Testis (tissue), 5 donors: ENCODE measurements at places on chromosomes 11 and 22.
A peak's percentile ranks its signal among the peaks of the same experiment; 100 is the strongest.

DNA sequence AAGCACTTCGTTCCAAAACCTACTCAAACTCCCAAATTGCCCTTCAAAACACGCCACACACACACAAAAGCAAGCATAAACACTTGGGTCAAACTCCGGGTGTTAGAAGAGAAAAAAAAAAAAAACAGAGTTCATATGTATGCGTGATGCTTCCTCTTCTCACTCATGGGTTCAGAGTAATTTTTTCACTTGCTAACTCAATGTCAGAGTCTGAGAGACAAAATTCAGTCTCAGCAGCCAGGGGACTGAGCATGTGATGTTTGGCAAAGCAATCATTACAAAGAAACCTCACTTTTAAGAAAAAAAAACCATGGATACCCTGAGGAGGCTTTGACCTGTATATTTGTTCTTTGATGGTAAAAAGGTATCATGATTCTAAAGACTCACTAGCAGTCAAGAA is 461.7 kb downstream of the NTM start:
- H3K4me3 ChIP-seq: no peak overlapping the region
- H3K27me3 ChIP-seq: no peaks in the 10 kb centered on the region
- H3K27ac ChIP-seq: no peak overlapping the region
- H3K36me3 ChIP-seq: no peaks in the 10 kb centered on the region

DNA sequence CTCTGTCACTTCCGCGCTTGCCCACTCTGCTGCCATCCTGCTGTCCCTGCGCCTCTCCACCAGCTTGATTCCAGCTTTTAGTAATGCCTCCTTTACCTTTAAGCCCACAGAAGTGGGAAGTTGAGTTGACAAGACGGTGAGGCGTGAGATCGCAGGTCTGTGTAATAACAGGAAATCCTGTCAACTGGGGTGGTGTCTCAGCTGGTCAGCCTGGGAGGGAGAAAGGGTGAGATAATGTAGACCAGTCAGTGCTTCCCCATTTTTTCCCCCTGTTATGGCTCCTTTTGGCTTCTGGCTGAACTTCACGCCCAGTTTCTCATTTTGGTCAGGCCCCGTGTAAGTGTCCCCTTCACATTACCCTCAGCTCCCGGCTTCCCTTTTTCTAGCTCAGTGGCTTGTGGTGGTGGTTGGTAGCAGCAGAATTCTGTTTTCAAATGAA is 98.9 kb downstream of the TRAF6 start:
- peaks cover 7% of the 10 kb centered on the region for H3K4me1 ChIP-seq
- H3K27ac ChIP-seq: no peak overlapping the region
- H3K4me3 ChIP-seq: no peak overlapping the region
- no peaks in the 10 kb centered on the region for H3K27me3 ChIP-seq
- DNase-seq: peak; percentile 19

- peak overlapping the region; percentile 92 for H3K27ac ChIP-seq
- H3K36me3 ChIP-seq: no peaks in the 10 kb centered on the region
- H3K4me1 ChIP-seq: peaks cover 30% of the 10 kb centered on the region
Measured at GRCh38 chr11:64745189-64745520, 1.2 kb upstream of the RASGRP2 start.

- H3K36me3 ChIP-seq: no peaks in the 10 kb centered on the region
- no peaks in the 10 kb centered on the region for H3K27me3 ChIP-seq
- DNase-seq: no peak
- H3K27ac ChIP-seq: no peak overlapping the region
- H3K4me3 ChIP-seq: no peak overlapping the region
Measured at GRCh38 chr22:39353346-39353745, 3.6 kb downstream of the SYNGR1 start.

DNA sequence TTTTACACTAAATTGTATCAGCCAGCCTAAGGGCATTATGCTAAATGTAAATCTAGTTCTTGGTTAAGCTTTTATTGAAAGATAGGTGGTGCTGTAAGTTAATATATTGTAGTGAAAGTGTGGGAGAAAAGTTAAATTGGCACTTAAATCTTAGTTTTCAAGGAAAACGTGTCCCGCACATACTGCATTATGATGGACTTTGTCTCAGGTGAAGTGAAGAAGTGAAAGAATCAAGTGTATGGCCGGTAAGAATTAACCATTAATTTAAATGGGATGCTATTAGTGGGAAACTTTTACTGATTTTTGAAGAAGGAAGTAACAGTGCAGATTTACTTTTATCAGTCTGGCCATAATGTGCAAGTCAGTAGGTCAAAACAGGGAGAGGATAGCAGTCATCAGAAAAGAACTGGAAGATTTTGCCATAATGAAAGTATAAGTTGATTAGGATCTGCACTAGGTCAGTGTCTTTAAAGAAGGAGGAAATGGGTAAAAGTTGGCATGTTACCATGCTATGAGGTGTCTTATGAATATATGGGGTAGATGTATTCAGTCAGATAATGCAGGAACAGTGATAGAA is 81.6 kb downstream of the PDHX start:
- no peak overlapping the region for H3K27ac ChIP-seq
- H3K4me1 ChIP-seq: no peaks in the 10 kb centered on the region
- no peaks in the 10 kb centered on the region for H3K36me3 ChIP-seq
- no peak for DNase-seq

DNA sequence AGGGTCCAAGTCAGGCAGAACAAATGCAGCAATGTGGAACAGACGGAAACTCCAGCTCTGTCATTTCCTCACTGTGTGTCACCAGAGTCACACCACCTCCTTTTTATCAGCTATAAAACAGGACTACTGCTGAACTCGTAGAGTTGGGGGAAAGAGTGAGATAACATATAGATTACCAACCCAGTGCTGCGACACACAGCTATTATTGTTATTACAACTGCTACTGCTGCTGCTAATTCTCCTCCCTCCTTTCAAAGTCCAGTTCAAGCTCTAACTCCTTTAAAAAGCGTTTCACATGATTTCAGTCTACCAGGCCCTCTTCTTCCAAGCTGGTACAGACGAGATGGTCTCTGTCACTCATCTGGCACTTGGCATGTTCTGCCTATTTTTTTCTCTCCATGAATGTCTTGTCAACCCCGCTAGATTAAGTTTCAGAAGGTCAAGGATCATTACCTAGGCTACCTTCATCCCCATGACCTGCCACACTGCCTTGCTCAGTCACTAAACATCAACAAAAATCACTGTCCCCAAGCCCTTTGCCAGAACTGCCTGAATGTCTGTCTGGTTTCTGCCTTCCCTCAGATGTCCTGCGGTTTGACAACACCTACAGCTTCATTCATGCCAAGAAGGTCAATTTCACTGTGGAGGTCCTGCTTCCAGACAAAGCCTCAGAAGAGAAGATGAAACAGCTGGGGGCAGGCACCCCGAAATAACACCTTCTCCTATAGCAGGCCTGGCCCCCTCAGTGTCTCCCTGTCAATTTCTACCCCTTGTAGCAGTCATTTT is 3.7 kb upstream of the MTFP1 start:
- DNase-seq: no peak
- no peaks in the 10 kb centered on the region for H3K27me3 ChIP-seq
- H3K27ac ChIP-seq: peak overlapping the region; percentile 94
- H3K4me1 ChIP-seq: peaks cover 54% of the 10 kb centered on the region

DNA sequence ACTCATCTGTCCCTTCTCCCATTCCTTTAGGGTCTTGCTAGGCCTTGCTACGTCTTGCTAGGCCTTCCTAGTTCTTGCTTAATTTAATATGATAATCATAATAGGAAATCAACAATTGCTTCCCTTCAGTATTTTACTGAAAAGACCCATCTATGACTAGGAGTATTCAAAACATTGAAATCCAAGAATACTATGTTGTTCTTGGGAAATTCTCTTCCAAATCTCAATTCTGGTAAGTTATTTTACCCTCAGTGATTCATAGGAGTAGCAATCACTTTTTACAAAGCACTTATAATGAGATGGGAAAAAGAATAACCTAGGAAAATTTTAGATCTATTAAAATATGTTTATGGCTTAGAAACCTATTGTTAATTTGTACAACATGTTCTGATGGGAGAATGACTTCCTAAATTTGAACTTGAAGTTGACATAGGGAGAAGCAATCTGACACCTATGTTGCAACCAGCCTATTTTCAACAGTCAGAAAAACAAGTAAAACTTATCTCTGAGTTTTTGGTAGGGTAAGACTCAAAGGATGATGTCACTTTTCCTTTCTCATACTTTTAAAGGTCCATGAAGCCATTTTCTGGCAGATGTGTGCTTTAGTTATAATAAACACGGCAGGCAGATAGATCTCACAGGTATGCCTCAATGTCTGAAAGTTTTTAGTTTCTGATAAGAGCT is 29.5 kb upstream of the HIPK3 start:
- H3K4me3 ChIP-seq: no peak overlapping the region
- peak overlapping the region; percentile 44 for H3K27ac ChIP-seq
- H3K27me3 ChIP-seq: no peaks in the 10 kb centered on the region
- H3K4me1 ChIP-seq: no peaks in the 10 kb centered on the region
- H3K36me3 ChIP-seq: no peaks in the 10 kb centered on the region
- DNase-seq: no peak

DNA sequence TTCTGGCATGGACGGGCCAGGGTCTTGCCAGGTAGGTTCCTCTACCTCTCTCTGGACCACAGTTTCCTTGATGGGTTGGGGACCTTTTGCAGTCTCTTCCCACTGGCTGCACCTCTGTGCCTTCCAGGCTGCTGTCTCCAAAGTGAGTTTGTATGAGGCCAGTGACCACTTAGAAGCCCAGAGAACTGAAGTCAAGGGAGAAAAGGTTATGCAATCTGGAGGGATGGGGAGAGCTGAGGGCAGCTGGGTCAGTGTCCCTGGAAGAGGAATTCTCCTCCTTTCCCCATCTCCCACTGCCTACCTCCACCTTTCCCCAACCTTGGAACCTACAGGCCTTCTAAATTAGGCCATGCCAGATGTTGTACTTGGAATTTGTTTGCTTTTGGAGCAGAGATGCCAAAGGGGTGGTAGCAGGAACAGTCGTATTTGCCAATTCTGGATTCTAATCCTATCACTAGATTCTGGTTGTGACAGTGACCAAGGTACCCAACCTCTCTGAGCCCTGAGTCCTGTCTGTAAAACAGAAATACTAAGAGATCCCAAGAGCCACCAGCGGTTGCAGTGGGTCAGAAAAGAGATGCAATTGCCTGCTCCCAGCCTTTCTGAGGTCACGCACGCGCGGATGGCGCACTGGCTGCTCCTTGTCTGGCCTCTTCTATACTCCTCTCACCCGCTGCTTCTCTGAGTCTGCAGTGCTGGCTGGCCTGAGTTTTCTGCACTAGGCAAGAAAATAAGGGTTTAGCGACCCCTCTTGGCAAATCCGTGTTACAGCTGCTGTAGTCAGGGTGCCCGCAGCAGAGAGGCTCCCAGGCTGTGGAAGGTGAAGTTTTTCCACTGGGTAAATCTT is 10.7 kb upstream of the ACCSL start:
- H3K36me3 ChIP-seq: no peaks in the 10 kb centered on the region
- peak; percentile 94 for DNase-seq
- H3K4me1 ChIP-seq: peaks cover 22% of the 10 kb centered on the region
- H3K27me3 ChIP-seq: no peaks in the 10 kb centered on the region

- H3K27me3 ChIP-seq: no peaks in the 10 kb centered on the region
- no peaks in the 10 kb centered on the region for H3K4me1 ChIP-seq
- no peak for DNase-seq
- no peak overlapping the region for H3K27ac ChIP-seq
- H3K36me3 ChIP-seq: no peaks in the 10 kb centered on the region
Measured at GRCh38 chr11:75845324-75845723, 30.3 kb downstream of the UVRAG start.

DNA sequence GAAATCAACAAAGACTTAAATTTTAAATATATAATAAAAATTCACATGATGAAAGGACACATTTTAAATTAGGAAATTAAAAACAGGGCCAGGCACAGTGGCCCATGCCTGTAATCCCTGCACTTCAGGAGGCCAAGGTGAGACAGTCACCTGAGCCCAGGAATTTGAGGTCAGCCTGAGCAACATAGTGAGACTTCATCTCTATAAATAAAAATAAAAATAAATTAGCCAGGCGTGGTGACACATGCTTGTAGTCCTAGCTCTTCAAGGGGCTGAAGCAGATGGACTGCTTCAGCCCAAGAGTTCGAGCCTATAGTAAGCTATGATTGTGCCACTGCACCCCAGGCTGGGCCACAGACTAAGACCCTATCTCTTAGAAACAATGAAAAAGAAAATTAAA is 29.3 kb downstream of the RRAS2 start:
- no peak overlapping the region for H3K27ac ChIP-seq
- H3K36me3 ChIP-seq: no peaks in the 10 kb centered on the region
- no peak overlapping the region for H3K4me3 ChIP-seq
- H3K27me3 ChIP-seq: no peaks in the 10 kb centered on the region
- no peak for DNase-seq

GRCh38 chr11:118115048-118115447 is 28.3 kb upstream of the SMIM35 start:
- no peaks in the 10 kb centered on the region for H3K36me3 ChIP-seq
- no peaks in the 10 kb centered on the region for H3K27me3 ChIP-seq
- DNase-seq: no peak
- H3K4me1 ChIP-seq: no peaks in the 10 kb centered on the region

DNA sequence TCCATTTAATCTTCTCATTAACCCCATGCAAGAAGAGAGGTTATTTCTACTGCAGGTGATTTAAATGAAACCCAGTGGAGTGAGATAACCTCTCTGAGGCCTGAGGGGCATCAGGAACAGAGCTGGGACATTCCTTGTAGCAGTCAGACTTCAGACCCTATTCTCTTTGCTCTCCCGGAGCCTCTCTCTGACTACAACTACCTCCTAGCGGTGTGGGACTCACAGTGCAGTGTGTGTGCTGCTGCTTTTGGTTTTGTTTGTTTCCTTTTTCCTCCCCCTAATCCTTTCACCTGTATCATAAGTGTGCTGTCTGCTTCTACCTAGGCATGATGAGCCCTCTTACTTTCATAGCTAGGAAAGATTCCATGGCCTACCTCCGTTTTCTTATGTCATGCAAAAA is 769.6 kb downstream of the NTM start:
- H3K36me3 ChIP-seq: no peaks in the 10 kb centered on the region
- no peak for DNase-seq
- no peak overlapping the region for H3K27ac ChIP-seq
- no peak overlapping the region for H3K4me3 ChIP-seq
- no peaks in the 10 kb centered on the region for H3K4me1 ChIP-seq

DNA sequence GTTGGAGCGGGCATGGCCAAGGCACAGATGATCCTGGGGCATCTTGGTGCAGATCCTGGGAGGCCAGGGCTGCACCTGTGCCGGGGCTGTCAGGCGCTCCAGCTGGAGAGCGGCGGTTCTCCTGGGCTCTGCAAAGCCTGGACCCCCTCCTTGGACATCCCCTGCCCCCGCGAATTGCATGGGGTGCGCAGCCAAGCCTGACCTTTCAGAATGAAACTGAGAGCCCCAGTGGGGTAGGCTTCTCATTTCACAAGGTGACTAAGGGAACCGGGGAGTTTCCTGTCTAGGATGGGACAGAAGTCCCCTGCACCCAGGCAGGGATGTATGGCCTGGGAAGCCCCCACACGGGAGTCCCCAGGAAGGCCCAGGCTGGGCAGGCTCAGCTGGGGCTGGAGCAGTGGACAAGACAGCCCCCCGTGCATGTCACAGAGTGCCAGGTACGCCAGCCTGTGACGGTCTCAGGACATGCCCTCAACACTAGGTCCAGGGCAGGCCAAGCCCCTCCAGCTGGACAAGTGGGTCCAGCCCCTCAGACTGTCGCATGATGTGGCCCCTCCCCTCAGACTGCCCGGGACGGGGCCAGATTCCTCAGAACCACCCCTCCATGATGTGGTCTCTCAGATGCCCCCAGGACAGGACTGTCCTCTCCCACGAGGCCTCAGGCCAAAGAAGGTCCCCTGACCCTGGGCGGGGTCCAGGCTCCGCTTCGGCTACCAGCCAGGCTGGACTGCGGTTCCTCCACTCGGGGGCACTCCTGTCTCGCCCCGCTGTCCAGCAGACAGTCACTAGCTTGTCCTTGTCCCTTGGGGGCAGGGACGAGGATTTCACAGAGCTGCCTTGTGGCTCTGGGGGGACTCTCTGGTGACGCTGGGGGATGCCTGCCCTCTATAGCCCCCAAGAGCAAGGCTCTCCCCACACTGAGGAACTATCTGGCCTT is 2.3 kb downstream of the LSP1 start:
- DNase-seq: no peak
- no peak overlapping the region for H3K4me3 ChIP-seq
- H3K4me1 ChIP-seq: no peaks in the 10 kb centered on the region
- no peak overlapping the region for H3K27ac ChIP-seq
- H3K27me3 ChIP-seq: no peaks in the 10 kb centered on the region
- no peaks in the 10 kb centered on the region for H3K36me3 ChIP-seq
